RCC 7860 (cell line): ENCODE measurements at places on chromosomes 3 and 15.
A peak's percentile ranks its signal among the peaks of the same experiment; 100 is the strongest.

GRCh38 chr3:194908972-194909371 lies 223.3 kb downstream of the FAM43A start:
- DNase-seq = no peak

DNA sequence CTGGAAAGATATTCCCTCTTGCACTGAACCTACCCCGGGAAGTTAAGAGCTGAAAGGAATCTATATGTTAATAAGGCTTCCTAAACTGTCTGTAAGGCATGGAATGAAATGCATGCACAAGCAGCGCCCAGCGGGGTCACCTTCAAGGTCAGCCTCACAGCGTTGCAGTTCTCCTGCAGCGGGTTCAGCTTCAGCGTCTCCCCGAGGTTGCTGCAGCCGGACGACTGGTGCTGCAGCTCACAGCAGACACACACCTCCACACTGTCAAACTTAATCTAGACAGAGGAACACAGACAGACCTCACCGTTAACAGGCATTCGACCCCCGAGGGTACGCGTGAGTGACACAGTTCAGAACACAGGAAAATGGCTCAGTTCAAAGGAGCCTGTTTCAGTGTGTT lies 73.3 kb downstream of the NSMCE3 start:
- DNase-seq = no peak

DNA sequence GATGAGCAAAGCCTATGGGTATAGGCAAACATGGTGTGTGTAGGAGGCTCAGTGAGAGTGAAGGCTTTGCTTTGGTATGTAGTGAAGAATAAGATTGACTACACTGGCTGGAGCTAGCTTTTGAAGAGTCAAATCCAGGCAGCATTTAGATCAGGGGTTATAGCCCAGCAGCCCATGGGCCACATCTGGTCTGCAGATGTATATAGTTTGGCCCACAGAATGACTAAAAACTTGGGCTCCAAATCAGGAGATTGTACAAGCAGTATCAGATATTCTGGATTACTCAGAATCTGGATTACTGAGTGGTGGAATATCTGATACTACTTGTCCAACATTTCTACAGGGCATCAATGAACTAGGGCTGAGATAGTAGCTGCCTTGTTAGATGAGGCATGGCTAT lies 92.9 kb upstream of the FGF7 start:
- DNase-seq = no peak

DNA sequence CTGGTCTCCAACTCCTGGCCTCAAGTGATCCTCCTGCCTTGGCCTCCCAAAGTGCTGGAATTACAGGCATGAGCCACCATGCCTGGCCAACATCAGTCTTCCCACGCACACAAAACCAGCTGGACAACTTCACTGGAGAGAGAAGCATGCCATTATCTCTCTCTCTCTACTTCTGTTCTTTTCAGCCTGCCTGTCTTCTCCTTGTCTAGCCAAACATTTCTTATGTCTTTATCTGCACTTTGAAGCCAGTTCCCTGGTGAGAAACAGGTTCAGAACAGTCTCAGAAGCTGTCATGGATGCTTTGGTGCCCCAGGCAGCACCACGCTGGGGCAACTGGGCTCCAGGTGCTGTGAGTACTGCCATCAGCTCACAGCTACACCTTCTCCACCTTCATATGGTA lies 79.8 kb downstream of the PRICKLE2 start:
- DNase-seq = no peak

DNA sequence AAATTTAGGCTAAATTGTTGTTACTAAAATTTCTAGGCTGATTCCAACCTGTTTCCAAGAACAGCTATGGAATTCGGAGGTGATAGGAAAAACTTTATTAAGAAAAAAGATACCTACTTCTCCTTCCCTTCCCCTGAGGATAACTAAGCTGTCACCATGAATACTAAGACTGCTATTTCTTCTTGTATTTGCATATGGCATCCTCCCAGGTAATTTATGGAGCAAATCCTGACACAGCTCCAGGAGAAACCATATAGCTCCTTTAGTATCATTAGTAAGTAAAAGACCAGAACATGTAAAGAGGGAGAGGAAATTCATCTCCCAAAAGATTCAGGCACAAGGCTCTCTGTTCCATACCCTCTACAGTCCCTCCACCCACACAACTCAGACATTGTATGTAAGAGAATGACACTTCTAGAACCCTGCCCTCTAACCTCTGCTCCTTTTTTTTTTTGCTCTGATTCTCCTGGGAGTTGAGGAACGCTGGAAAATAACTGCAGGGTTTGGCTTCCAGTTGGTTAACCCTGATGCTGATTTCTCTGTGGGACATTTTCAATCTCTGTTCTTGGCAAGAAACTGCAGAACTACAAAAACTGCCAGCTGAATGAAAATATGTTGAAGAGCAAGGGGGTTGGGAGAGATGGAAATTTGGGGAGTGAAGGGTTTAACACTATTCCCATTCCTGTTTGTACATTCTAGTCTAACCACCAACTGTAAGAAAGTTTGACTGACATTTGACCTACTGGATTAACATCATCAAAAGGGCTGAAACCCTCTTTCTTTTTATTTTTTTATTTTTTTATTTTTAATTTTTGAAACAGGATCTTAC lies 14.2 kb upstream of the MAGI1 start:
- no peak for DNase-seq

GRCh38 chr15:38876621-38877020 lies 312.0 kb upstream of the RASGRP1 start:
- no peak for DNase-seq

DNA sequence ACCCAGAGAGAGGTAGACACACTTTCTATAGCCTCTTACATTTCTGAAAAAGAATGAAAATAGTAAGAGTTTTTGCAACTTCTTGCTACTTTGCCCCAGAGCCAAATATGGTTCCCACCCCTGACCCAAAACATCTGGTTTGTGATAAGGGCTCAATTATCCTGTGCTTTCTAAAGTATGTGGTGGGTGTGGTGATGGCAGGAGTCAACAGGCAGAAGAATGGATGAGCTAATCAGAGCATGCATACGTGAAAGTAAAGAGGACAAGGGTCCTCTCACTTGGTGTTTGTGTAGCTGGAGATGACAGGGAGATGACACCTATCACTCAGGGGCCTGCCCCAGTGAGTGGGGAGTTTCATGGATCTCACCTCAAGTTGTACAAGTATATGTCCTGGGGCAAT lies 19.1 kb downstream of the KBTBD8 start:
- no peak for DNase-seq

DNA sequence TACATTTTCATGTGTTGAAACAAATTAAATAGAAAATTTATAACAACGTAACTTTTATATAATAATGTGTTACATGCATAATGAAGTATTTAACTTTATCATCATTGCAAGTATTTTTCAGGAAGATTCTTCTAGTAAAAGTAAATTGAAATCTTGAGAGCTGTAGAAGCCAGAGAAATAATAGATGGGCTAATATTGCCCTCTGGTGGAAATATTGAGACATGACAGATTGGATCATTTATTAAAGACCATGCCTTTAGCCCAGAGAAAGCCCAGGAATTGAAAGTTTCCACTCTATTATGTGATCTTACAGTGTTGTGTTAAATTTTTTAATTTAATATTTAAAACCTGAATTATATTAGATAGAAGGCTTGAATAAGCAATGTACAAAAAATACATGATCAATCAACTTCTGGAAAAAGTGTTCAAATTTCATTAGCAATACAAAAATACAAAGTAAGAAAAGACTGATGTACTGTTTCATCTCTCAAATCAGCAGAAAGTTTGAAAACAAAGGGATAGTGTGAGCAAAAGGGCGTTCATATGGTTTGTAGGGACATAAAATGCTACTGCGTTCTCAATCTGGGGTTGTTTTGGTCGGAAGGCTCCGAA lies 52.7 kb upstream of the SPTSSB start:
- peak; percentile 46 for DNase-seq

DNA sequence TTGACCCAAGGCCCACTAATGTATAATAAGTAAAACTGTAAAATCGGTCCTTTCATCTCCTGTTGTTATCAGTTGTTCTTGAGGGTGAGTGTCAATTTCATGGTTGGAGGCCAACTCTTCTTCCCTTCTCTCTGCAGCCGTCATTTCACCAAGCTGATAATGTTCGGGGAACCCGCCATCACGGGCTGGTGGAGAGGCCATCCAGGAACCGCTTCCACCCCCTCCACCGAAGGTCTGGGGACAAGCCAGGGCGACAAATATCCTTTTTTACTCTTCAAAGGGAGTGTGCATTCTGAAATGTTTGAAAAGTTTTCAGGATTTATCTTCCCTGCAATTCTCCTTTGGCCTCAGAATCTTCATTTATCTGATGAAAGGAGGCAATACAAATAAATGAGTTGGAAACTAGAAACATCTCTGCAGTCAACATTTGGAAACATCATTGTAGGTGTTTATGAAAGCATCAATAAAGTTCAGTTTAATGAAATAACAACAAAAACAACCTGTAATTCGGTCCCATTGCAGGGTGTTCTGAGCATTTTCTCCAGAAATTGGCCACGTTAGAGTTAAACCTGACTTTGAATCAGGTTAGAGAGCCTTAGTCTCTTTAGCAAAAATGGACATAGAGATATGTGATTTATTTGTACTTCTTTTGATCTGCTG lies 63.9 kb downstream of the CRTC3 start:
- no peak for DNase-seq

DNA sequence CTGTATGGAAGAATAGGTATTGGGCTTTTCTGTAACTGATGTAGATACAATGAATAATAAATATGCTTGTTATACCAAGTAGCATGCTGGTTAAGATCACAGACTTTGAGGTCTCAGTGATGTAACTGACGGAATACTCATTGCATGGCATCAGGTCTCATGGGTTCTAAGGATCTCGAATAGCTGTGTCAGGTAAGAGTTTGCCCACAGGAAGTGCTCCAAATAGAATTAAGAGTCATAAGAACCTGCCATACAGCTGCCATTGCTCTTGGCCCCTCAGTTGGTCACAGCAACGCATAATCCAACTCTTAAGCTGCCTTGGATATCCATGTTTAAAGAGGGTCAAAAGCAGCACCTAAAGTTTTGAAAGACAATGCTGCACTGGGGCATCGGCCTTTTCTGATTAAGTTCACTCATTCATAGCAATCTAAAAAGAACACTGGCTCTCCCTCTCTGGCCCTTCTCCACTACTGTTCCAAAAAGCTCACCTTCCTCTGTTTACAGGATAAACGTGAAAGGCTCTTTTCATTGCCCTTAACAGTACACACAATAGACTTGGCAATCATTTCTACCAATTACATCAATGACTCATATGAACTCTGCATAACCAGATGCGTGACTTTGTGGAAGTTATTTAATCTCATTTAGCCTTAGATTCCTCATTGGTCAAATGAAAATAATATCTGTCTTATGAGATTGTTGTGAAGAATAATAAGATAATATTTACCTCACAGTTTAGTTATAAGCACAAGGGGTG lies 74.6 kb downstream of the ZBTB20 start:
- no peak for DNase-seq

- DNase-seq = no peak
These were observed 116.2 kb upstream of the HACD2 start for GRCh38 chr3:123700791-123701722.

- DNase-seq = no peak
These were observed 9.8 kb upstream of the SNRPN start for GRCh38 chr15:24944954-24945353.

DNA sequence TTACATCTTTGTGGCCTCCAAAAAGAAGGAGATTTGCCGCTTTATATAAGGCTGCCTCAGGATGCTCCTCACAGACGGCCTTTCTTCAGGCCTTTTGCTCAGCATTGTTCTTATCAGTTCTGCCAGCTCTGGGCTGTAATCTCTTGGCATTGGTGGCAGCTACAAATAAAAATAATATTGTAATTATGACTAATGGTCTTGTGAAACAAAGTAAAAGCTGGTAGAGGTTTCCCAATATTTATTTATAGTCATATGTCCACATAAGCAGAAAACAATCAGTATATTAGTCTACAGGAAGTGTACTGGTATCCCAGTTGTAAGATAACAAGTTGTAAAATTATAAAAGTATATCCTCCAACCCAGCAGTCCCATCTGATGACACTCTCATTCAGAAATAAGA lies 7.3 kb downstream of the NEK4 start:
- DNase-seq = no peak

GRCh38 chr3:54668236-54668635 lies 259.6 kb downstream of the LRTM1 start:
- DNase-seq = no peak

DNA sequence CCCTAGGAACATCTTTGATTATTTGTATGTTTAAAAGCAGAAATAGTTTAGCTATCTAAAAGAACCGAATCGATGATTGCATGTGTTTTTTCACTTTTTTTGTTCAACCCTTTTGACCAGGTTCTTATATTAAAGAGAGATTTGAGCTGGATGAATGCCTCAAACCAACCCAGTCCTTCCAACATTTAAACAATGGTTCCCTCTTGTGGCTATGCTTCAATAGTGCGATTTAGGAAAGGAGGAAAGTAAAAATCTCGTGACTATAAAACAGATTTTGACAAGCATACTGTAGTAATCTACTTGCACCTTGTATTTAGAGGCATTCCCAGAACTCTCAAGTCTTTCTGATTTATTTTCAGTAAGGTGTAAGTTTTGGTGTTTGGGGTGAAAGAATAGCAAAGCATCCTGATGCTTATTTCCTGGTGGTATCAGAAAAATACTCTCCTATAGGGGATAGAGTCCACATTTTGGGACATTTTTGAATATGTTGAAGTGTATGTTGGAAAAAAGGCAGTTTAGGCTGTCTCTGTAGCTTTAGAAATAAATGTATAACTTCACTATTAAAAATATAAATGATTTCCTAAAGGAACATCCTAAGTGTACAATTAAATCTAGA lies 159.6 kb upstream of the KCNH8 start:
- DNase-seq = no peak

DNA sequence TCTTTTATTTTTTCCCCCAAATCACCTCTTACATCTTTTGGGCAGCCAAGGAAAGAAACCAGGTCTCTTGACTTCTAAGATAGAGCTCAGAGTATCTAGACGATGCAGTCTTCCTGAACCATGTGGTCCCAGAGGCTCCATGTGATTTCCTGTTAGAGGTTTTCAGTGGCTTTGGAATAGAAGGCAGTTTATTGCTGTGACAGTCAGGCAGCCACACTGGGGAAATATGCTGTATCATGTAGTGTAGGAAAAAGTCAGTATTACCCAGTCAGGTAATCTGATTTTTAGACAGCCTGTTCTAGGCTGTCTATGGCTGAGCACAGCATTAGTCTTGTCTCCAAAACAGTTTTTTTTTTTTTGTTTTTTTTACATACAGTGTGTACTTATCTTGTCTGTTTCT lies 294.3 kb downstream of the THSD4 start:
- DNase-seq = no peak

DNA sequence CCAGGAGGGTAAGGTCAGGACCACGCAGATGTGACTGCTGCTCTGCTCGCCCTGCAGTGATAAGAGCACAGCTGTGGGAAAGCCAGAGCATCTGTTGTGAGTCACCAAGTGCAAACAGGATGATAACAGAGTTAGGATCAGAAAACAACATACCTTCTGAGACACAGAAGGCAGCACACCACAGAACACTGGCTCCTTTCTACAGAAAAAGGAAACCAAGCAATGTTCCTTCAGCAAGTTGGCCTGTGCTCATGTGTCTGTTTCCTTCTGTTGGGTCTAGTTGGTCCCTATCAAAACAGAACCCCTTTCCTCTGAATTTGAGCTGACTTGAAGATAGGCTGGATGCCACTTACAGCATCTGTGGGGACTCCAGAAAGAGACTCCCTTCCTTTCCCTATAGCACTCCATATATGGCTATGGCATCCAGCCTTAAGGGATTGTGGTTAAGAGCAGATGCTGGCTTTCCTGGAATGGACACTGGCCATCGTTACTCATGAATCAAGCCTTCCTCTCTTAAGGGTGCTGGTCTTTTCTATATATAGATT lies 440.7 kb upstream of the THBS1 start:
- peak; percentile 83 for DNase-seq
